GM19239 (cell line): ENCODE measurements at places on chromosomes 13 and 19.

- no peak for DNase-seq
These were observed 64.2 kb downstream of the URI1 start for GRCh38 chr19:30006207-30006606.

GRCh38 chr19:16347706-16348105 is 23.1 kb downstream of the KLF2 start:
- no peak for DNase-seq

GRCh38 chr13:20491926-20492435 is 33.7 kb downstream of the CRYL1 start:
- no peak for DNase-seq

DNA sequence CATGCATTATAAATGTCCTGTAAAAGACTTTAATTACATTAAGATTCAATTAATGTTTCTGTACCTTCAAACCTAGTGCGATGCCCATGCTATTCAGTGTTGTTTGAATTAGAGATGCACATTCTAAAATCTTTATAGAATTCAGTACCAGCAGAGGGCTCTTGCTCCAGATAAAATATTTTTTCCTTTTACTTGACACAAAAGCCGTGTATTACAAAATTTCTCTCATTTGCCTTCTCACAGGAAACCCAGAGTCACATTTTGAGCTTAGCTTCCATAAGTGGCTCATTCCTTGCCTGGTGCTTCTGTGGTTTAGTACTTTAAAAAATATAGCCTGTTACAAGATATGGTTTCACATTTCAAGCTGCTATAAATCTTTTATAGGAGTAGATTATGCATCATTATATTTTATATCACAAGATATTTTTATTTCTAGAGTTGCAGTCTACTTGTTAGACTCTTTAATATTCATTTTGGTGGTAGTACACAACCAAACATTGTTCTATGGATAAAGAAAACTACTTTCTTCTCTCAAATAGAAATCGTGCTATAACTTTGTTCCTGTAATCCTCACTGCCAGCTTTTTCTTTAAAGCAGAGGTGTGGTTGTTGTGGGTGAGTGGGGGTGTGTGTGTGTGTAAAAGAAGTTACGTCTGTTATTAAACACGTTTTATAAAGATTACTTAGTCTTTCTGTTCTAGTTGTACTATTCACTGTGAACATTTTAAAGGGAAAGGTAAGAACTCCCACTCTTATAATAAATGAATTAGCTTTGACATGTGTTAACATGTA is 101.4 kb downstream of the RNF17 start:
- DNase-seq, result no peak

- DNase-seq, result no peak
These were observed 288.0 kb upstream of the MAB21L1 start for GRCh38 chr13:35764326-35765015.

DNA sequence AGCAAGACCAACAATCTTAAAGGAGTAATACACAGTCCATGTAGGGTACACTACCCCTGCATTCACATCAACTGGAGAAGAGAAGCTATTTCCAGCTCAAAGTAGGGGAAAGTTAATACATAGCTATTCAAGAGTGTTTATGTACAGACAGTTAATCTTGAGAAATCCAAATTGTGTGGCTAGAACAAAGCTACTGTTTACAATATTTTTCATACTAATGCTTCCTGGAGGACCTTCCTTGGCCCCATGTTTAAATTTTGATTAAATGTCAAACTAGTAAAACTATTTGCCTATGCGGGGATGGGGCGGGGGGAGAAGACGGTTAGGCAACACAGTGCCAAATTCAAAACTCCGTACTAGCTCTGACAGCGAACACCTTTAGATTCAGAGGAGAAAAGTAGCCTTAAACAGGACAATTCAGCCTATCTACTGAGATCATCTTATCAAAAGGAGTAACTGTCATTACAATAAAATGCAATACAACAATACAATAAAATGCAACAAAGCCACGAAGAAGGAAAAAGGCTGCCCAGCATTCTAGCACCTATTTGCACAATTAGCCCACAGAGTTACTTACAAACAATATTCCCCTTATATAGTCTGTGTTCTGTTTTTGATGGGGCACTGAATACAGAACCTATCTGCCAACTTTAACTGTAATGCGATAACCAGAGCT is 29.1 kb downstream of the BRD4 start:
- no peak for DNase-seq
